Activated naive CD4-positive, alpha-beta T cell treated with anti-CD3 and anti-CD28 coated beads, Interleukin-2, amount 50 U/mL, for 16 hours (primary cell): ENCODE measurements at places on chromosomes 3 and 15.

GRCh38 chr15:84057714-84058331 is 177.8 kb upstream of the GOLGA6L4 start:
- no peak for DNase-seq

GRCh38 chr3:18369551-18370185 is 55.5 kb downstream of the SATB1 start:
- no peak for DNase-seq

- DNase-seq = peak; percentile 52
Measured at GRCh38 chr3:155744626-155745324, at the start of gene PLCH1. TSS of gene PLCH1 (minus strand) at chr3:155745071. CDS start at chr3:155704224, 40,847 bp downstream.

- DNase-seq = no peak
Measured at GRCh38 chr3:43531835-43532234, 90.0 kb downstream of the ANO10 start.

- no peak for DNase-seq
Measured at GRCh38 chr3:196192036-196192523, 19.1 kb downstream of the ZDHHC19 start.

- DNase-seq = no peak
Measured at GRCh38 chr3:66476852-66477381, 23.9 kb downstream of the LRIG1 start.

GRCh38 chr3:127276396-127276795 is 11.4 kb downstream of the PRR20G start:
- no peak for DNase-seq

DNA sequence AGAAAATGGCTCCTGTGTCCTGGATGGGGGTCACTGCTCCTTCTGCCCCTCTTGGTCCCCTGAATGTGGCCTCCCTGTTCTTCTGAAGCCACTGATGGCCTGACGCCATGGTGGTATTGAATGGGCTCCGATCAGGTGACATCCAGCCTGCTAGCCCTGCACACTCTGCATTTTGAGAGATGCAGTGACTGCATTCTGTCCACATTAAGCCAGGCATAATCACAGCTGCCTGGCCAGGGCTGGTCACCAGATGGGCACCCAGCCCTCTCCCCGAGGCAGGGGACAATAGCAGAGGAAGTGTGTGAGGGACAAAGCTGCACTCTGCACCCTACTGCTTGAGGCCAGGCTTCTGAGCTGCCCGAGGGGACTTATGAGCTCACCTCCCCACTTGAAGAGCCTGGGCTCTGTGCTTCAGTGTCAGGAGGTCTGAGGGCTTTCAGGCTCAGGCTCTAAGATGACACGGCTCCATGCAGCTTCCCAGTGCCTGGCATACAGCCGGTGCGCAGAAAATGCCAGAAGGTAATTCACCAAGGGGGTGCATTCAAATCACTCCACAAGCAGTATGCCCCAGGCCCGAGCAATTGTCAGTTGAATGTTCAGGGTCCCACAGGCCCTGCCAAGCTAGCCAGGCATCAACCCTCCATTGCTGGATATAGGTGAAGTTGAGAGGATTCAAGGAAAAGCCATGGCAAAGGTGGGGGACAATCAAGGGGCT is 56.8 kb downstream of the WNT7A start:
- no peak for DNase-seq

DNA sequence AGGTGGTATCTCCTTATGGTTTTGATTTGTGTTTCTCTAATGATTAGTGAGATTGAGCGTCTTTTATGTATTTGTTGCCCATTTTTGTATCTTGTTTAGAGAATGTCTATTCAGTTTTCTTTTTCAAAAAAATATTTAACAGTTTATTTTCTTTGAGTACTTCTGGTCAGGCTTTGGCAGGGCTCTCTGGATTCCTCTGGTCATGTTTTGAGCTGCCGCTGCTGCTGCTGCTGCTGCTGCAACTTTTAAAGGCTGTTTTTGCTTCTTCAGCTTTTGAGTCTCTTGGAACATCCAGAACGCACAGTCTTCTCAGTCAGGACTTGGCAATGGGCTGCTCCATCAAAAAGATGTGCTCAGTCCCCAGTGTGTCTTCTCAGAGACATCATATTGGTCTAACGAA is 40.1 kb downstream of the REC114 start:
- no peak for DNase-seq

DNA sequence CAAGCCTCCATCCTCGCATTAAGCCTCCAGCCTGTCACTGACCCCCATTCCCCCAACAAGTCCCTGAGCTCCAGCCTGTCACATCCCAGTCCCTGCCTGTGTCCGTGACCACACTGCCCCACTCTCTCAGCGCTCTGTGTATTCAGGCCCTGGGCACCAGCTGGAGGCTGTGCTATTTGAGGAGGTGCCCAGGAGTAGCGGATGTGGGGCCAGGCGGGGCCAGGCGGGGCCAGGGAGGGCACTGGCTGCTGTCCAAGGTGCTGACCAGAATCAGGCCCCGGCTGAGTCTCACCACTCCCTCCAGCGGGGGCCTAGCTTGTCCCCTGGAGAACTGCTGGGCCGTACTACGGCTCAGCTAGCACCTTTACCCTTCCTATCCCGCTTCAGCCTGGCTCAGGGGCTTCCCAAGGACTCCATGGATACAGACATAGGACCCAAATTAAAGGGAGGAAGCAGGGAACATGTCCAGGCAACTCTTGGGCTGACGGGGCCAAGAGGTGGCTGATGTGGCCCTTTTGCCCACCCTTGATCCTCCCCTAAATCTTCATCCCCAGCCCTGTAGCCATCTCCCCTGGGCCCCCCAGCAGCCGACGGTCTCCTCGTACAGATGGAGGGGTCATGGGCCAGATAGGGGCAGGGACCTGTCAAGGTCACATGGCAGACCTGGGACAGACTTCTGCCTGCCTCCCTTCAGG is 1.1 kb downstream of the HHATL start:
- peak; percentile 48 for DNase-seq

GRCh38 chr15:90479656-90480055 is 50.1 kb upstream of the CRTC3 start:
- no peak for DNase-seq
